ENCODE measurements at places on chromosomes 16 and 17.

DNA sequence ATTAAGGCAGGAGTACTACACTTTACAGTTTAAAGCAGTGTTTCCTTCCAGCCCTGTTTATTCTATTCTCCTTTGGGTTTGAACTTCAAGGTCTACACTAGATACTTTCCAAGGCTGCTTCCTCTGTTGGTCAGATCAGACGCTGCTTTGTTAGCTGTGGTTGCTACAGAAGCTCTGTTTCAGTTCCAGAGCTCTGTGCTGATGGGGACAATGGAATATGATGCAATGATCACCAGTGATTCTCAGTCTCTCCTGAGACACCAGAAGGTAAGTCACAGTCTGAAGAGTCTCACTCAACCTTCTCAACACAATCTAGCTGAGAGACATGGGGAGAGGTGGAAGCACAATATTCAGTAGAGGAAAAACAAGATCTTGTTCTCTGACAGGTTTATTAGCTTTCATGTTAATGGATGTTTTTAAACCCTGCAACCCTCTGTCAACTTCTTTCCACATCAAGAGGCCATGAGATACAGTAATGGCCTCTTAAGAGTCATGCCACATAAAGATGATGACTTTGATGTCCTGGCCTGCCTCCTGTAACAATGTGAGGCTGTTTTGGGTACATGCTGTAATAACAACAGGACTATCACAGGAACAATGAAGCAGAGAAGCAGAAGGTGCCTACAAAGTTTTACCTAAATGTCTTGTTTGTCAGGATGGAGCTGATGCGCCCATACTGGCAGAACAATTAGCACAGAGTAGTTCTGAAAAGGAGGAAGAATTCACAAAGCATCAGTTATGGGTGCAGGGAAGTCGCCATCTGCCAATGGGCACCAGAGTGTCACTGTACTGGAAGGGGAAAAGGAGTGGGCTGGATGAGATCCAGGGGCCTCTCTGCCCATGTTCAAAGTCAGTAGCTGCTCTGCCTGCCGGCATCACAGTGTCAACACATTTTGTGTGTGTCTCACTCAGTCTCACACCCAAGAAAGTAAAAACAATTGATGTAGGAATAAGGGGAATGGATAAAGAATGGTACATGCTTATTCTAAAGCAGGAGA is 33.4 kb downstream of the PSME3IP1 start:
- no peak for DNase-seq

DNA sequence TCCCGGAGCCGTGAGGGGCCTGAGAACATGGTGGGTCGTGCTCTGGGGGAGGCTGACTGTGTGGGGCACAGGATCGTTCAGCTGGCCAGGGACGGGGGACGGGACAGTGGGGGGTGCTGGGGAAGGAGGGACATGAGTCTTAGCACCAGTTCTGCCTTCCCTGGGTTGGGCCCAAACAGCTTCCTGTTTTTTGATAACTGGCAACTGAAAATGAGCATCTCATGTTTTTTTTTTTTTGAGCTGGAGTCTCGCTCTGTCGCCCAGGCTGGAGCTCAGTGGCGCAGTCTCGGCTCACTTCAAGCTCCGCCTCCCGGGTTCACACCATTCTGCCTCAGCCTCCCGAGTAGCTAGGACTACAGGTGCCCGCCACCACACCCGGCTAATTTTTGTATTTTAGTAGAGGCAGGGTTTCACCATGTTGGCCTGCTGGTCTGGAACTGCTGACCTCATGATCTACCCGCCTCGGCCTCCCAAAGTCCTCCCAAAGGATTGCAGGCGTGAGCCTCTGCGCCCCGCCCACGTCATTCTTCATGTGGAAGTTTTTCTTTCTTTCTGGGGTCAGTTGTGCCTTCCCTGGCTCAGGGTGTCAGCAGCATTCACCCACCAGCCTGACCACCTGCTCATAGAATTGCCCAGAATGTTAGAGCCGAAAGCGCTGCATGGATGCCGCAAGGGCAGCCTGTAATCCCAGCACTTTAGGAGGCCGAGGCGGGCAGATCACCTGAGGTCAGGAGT is 6.4 kb downstream of the ASPSCR1 start:
- DNase-seq: peak; percentile 25

DNA sequence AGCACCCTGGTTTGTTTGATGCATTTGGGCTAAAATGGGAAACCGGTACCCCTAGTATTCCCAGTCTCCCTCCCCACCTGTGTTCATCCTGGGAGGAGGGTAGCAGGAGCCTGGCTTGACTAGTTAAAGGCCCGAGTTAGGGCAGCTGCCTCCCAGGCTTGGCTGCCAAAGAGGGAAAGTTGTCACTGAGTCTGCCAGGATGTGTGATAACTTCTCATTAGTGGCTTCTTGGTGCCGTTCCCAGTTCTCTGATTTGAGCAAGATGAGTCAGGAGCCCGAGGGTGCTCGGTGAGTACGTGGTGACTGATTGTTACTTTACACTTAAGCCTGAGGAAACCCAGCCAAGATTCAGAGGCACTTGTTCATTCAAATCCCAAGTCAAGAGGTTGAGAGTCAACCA is 2.5 kb downstream of the KRT32 start:
- DNase-seq: no peak

DNA sequence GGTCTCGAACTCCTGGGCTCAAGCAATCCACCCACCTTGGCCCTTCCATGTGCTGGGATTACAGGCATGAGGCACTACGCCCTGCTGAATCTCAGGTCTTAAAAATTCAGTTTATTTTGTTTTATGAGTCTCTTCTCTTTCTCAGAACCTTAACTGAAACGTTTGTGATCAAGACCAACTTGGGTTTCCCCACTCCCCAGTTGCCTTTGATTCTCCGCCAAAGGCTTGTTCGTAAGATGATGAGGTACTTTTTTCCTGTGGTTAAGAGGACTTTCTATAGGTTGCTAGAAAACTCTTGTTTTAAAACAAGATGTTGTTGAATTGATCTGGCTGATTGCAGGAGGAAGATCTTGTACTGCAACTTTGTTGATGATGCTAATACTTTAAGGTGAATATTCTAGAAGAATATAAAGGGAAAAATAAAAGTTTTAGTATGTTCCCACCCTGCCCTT is 11.7 kb downstream of the ABCC1 start:
- DNase-seq: no peak

- DNase-seq: no peak
Measured at GRCh38 chr17:68507576-68507975, 4.7 kb upstream of the PRKAR1A start.

- DNase-seq: no peak
Measured at GRCh38 chr17:71899317-71899716, 221.5 kb upstream of the SOX9 start.

GRCh38 chr17:73847952-73848351 is 203.7 kb upstream of the SDK2 start:
- DNase-seq: no peak

GRCh38 chr16:88430524-88431446 is 22.3 kb upstream of the ZFPM1 start:
- peak; percentile 63 for DNase-seq

GRCh38 chr17:61753696-61754095 is 109.6 kb downstream of the BRIP1 start:
- DNase-seq: no peak

DNA sequence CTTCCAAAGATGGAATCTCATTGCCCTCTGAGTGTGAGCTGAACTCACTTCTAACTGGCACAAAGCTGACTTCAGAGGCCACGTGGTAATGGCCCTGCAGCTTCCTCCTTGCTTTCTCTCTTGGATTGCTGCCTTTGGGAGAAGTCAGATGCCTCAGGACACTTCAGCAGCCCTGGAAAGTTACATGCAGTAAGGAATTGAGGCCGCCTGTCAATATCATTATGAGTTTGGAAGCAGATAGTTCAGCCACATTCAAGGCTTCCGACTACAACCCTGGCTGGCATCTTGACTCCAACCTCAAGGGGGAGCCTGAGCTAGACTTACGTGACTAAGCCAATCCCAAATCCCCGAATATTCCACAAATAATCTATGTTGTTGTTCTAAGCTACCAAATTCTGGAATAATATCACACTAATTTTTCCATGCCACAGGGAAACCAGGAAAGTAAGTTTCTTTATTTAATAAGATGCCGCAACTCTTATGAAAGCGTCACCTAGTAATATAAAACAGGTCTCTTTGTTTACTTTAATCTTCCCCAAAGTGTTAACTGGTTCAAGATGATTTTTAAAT is 13.6 kb downstream of the CEP20 start:
- DNase-seq: peak; percentile 16

GRCh38 chr16:15034266-15035162 is 21.4 kb downstream of the NTAN1 start:
- no peak for DNase-seq

DNA sequence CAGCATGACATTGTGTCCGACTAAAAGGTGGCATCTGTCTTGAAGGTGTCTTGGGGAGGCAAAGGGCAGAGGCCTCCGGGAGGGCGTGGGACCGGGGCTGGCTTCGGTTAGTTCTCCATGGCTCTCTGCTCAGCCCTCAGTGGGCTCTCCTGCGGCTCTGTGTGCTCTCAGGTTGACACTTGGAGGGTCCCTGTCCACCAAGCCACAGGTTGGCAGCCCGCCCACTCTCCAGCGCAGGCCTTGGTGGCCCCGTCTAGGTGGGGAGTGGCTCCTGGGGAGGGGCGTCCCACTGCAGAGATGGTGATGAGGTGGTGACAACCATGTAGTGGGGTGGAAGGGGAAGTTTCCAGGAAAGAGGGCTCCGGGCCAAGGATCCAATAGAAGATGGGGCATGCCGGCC is 31.6 kb downstream of the ADGRG5 start:
- no peak for DNase-seq

GRCh38 chr16:11045441-11045840 is 101.1 kb downstream of the CLEC16A start:
- no peak for DNase-seq

- no peak for DNase-seq
Measured at GRCh38 chr16:65118871-65119270, 3.0 kb downstream of the CDH11 start.

GRCh38 chr17:42980766-42981397 is 517 bp downstream of the RUNDC1 start:
- DNase-seq: no peak

- DNase-seq: no peak
Measured at GRCh38 chr16:1150511-1150982, 2.4 kb upstream of the CACNA1H start.

DNA sequence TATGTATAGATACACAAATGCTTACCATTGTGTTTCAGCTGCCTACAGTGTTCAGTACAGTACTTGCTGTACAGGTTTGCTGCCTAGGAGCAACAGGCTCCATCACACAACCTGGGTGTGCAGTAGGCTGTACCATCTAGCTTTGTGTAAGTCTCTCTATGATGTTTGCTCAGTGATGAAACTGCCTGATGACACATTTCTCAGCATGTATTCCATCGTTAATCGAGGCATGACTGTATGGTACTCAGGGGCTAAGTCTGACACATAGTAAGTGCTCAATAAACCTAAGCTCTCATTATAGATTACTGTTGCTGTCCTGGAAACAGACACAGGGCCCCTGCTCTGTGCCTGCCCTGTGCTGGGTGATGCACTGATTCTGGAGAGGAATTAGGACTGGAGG is 18.1 kb downstream of the KCNJ12 start:
- DNase-seq: no peak

- DNase-seq: peak; percentile 46
Measured at GRCh38 chr16:17335826-17336529, 134.8 kb downstream of the XYLT1 start.

- DNase-seq: no peak
Measured at GRCh38 chr16:177394-177822, 928 bp downstream of the HBA1 start.

GRCh38 chr17:5819396-5819795 is 235.1 kb upstream of the NLRP1 start:
- no peak for DNase-seq

DNA sequence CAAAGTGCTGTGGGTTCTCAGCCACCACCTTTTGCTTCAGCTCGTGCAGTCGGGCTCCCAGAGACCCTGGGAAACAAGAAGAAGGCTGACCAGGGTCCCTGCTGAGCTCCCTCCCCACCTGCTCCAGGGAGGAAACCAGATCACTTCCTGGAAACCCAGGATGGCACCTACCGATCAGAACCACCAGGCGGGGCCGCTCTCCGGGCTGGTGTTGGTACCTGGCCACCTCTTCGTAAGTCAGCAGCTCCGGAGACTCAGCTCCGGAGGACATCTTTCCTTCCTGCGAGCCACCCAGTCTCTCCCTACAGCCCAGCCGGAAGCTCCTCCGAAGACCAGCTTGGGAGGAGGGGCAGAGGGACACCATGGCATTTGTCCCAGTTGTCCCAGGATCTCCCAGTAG is 18.9 kb downstream of the MPP3 start:
- no peak for DNase-seq

DNA sequence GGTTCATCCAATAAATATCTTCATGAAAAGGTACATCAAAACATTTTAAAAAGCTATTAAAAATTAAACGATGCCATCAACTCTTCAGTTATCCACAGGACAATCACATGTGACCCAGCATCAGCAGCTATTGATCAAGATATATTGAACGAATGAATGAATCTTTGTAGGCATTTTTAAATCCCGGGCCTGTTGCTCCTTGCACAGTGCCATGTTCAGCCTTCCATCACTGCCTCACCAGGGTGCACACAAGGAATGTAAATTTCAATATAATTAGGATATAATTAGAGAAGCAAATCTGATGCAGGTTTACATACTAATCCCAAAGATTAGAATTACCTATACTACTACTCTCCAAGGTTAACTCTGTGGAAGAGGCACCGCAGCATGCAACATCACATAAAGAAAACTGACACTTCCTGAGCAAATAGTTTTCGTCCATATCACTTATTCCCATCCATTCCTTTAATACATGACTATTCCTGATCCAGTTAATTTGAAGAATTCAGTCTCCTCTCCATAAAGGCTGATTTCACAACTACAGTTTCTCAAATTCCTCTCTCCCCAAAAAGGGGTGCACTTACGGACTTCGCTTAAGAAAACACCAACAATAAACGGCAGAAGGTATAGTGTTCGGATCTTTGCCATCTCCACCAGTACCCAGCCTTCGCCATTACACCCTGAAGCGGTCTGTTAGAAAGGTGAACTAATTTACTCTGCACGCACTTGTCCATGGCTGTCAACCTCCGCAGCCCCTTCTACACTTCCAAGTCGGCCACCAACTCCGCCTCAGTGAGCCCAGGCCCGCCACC is 938 bp downstream of the NCOR1 start:
- no peak for DNase-seq

GRCh38 chr16:69188236-69188549 is 1.2 kb downstream of the SNTB2 start:
- DNase-seq: no peak

- DNase-seq: no peak
Measured at GRCh38 chr16:86495756-86496261, 14.5 kb upstream of the FOXF1 start.

GRCh38 chr17:15171167-15172047 is 93.7 kb downstream of the PMP22 start:
- DNase-seq: peak; percentile 34

Measured in CD14-positive monocyte (primary cell).